ENCODE measurements at places on chromosomes 3 and 15.

DNA sequence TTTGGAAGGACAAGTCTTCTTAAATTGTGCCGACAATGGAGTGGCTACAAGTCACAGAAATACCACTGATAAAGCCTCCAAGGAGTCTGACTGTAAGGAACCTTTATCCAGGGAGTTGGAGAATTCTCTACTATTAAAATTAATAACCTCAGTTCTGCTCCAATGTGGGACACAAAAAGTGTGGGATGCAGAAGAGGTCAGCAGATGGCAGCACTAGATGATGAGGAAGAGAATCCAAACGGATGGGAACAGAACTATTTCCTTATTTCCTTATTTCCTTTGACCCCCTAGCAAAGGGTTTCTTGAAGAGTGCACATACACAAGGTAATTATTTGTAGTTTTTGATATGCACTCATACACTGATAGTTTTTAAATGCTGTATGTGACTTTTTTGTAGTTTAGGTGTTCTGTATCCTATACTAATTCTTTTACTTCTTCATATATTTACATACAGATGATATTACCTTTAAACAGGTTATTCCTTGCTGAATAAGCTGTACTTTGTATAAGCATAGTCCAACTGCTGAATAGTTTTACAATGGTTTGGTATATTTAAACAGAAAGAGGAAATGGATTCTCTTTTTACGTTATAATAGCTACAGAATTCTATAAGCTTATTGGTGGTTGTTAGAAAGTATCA is 25.6 kb upstream of the NLGN1 start:
- no peak for DNase-seq

DNA sequence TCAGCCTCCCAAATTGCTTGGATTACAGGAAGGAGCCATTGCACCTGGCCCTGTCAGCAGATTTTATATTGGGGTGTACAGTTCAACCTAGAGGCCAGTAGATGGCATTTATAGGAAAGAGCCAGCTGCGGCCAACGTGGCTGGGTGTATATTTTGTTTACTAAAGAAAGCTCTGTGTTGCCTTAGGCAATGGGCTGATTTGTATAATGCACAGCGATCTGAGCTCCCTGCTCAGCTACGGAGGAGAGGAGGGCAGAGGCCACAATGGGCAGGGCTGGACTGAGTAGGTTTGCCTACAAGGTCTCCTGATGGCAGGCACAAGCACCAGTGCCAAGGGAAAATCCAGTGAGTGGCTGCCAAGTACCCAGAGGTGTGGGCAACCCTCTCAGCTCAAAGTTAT is 282.4 kb downstream of the ARPP21 start:
- DNase-seq: no peak

GRCh38 chr3:196559826-196560225 is 8.5 kb downstream of the WDR53 start:
- DNase-seq: no peak

DNA sequence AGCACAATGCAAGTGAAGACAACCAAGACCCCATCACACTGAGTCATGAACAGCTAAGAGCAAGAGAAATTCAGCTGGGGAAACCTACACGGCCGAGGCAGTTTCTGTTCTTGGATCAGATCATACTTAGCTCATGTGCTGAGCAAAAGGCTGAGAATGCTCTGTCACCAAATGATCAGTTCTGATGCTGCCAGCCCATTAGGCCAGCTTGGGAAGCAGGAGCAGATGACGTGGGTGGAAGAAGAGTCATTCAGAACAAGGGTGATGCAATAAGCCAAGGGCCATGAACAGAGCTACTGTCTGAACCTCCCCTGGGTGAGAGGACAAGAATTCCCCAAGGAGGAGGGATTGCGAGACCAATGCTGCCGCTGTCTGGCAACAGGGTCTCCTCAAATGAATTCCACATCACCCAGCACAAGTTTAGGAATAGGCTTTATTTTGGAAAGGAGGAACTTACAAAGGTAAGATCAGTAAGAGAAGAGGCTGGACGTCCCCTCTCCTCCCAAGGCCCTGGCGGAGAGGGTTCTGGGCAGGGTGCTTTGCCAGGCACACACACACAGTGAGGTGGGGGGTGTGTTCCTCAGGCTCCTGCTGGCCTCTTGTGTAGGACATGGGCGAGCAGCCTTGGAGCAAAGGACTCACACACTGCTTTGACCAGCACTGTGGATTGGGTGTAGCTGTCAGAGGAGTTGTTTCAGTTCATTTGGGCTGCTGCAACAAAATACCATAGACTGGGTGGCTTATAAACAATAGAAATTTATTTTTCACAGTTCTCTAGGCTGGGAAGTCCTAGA is 65.6 kb upstream of the CTXND1 start:
- no peak for DNase-seq

- DNase-seq: no peak
These were observed 28.2 kb downstream of the DUOX1 start for GRCh38 chr15:45157974-45158373.

- no peak for DNase-seq
These were observed 31.5 kb downstream of the GASK1A start for GRCh38 chr3:43010638-43011037.

DNA sequence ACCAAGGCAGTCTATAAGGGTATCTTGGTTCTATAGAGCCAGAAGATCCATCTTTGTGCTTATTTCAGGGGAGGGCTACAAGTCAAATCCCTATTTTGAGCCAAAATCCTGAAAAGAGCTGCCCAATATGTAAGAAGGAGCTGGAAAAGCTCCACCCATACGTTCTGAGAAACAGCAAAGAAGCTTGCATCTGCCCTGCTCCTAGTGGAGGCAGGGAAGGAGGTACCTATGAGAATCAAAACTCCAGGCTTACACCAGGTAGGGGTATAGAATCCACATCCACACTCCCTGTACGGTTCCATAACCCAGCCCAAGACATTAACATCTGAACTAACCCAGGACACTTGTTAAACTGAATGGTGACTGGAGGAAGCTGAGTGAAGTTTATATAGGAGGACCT is 30.0 kb downstream of the PHC3 start:
- DNase-seq: no peak

DNA sequence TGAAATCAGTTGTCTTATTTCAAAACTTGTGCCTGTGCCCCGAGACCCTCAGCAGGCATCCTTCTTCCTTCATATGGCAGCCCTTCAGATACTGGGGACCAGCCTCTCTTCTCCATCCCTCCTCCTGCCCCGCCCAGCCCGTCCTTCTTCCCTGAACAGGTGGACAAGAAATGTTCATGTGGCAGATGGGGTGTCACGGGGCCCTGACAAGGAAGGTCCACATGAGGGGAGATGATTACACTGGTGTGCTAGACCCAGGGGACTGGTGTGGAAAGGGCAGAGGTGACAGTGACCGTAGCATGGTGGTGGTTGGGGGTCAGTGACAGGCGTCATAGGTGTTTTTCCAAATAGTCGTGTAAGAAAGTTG is 150.9 kb downstream of the CHDH start:
- no peak for DNase-seq

GRCh38 chr3:82496890-82497560 is 735.6 kb upstream of the GBE1 start:
- no peak for DNase-seq

GRCh38 chr3:97439373-97439772 is 325.2 kb upstream of the ARL6 start:
- DNase-seq: no peak

DNA sequence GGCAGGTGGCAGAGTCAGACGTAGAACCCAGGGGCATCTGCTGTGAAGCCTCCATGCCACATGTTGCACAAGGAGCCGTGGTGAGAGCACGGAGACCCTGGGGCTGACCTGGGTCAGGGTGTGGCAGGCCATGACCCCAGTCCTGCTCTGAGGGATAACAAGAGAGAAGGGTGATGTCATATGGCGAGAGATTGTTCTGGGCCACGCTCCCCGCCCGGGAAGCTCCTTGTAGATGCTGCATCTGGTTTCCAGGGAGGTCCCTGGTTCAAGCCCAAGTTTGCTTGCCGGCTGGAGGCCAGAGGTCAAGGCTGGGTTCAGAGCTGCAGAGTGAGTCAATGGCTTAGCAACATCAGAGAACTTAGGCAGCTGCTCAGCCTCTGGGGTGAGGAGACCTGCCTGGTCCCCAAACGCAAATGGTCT is 17.3 kb downstream of the FGD5 start:
- DNase-seq: no peak

- no peak for DNase-seq
These were observed 170.6 kb downstream of the MYRIP start for GRCh38 chr3:39980058-39980457.

GRCh38 chr15:85472349-85472748 is 91.9 kb downstream of the AKAP13 start:
- DNase-seq: no peak

DNA sequence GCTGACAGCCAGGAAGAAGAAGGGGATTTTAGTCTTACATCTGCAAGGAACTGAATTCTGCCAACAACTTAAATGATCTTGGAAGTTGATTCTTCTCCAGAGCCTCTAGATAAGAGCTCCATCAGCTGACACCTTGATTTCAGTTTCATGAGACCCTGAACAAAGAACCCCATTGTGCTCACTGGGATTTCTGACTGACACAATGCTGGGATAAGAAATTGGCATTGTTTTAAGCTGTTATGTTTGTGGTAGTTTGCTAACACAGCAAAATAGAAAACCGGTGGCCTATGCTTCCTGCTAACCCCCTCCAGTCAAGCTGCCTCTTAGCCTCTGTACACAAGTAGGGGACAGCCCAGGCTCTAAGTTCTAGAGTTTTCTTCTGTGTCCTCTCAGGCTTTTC is 36.2 kb downstream of the MASP1 start:
- DNase-seq: no peak

- no peak for DNase-seq
These were observed 752.0 kb upstream of the GRM7 start for GRCh38 chr3:6108957-6109356.

DNA sequence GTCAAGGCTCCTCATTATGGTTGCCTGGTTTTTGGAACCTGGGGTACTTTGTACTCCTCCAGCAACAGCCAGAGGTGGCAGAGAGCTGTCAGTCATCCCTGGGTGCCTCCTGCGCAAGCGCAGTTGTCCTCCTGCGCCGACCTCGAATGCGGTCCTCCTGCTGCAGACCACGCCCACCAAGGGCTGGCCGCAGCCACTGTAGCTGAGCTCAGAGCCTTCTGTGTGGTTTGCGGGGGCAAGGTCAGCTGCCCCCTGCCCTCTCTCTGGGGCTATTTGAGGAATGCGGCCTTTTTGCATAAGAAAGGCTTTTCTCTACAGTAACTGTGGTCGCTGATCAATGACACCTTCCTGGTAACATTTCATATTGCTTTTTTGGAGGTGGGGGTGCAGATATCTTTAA is 131.3 kb upstream of the SNRPN start:
- DNase-seq: no peak

- no peak for DNase-seq
These were observed 21.7 kb downstream of the ARL14 start for GRCh38 chr3:160698599-160699195.

GRCh38 chr3:71252466-71252865 is 331.1 kb downstream of the FOXP1 start:
- DNase-seq: no peak

DNA sequence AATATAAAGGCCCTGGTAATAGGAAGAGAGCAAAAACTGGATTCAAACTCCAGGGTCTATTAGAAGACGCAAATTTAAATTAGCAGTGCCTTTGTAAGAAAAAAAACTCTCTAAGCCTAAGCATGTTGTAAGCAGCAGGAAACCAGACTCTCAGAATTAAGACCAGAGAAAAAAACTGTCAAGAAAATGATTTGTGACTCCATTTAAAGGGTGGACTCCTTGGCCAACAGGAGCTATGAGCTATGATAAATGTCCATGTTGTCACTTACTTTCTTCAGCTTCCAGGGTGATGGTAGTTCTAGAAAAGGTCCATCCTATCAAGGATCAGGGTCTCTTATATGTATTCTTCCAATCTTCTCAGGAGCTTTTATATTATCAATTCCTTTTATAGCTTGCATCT is 34.9 kb upstream of the CCDC50 start:
- no peak for DNase-seq

GRCh38 chr3:111338059-111338698 is 203.8 kb upstream of the CD96 start:
- peak; percentile 5 for DNase-seq

- DNase-seq: no peak
These were observed 4.7 kb downstream of the LRRC15 start for GRCh38 chr3:194364652-194365434.

DNA sequence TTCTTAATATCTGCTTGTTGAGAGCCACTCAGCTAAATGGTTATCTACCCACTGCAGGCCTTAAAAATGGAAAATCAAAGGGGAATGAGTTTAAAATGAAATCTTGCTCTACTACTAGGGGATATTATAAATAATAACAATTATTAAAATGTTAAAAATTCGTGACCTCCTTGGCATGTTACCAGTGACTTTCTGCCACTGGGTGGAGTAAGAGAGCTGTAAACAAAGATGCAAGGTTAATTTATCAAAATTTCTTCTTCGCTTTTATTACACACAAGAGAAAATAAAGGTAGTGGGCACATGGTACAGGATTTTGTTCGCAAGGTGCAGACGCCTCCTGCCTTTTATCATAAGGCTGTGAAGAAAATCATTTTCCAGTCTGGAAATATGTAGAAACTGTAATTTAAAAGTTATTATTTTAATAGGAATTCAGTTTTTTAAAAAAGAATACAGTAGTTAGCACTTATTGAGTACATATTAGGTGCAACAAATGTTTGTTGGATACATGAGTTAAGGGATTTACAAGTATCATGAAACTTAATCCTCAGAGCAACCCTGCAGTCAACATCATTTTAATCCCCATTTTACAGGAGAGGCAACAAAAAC is 272.6 kb downstream of the SUCLG2 start:
- DNase-seq: no peak

- no peak for DNase-seq
These were observed 16.4 kb upstream of the SLC35G2 start for GRCh38 chr3:136802481-136802996.

Data from effector memory CD4-positive, alpha-beta T cell (primary cell).